Thoracic aorta endothelial cell (primary cell): ENCODE measurements at places on chromosomes 12 and 14. TPM values are rescaled to one million over a fixed set of nuclear protein-coding genes. Genes with fewer than 3 reads are reported as not detected.

FBLN5 gene
- total RNA-seq = 2.9 and 6.3 TPM in 2 replicates

NRL gene
- 0.40 and 0.57 TPM in 2 replicates for total RNA-seq

PPM1H gene
- total RNA-seq = 2.0 and 2.8 TPM in 2 replicates

CLEC1B gene
- not detected in 2 replicates for total RNA-seq

TCL1B gene
- total RNA-seq = not detected in 2 replicates

GZMB gene
- not detected in 2 replicates for total RNA-seq

STAC3 gene
- not detected in 2 replicates for total RNA-seq

EXOC3L4 gene
- total RNA-seq = not detected in 2 replicates

MYO1H gene
- not detected in 2 replicates for total RNA-seq

CLEC12A gene
- total RNA-seq = not detected in 2 replicates

FITM1 gene
- total RNA-seq = 0.27 TPM in 1 of 2 replicates, not detected in the other
